ENCODE measurements at places on chromosomes 2 and 18.

GRCh38 chr2:71100195-71100964, 29.6 kb downstream of the MCEE start:
- DNase-seq: peak; percentile 15

DNA sequence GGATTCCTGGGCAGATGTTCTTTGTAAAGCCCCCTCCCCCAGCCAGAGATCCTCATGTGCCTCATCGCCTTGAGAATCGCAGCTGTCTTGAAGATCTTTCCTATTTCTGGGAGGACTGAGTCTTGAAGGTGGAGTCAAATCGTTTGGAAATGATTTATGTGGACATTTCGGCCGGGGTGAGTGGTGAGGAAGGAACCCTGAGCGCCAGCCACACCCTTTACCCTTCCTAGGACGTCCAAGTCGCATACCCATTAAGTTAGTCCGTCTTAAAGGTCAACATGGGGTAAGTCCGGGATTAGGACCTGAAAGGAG, 84.9 kb upstream of the ZCCHC2 start:
- DNase-seq: no peak

DNA sequence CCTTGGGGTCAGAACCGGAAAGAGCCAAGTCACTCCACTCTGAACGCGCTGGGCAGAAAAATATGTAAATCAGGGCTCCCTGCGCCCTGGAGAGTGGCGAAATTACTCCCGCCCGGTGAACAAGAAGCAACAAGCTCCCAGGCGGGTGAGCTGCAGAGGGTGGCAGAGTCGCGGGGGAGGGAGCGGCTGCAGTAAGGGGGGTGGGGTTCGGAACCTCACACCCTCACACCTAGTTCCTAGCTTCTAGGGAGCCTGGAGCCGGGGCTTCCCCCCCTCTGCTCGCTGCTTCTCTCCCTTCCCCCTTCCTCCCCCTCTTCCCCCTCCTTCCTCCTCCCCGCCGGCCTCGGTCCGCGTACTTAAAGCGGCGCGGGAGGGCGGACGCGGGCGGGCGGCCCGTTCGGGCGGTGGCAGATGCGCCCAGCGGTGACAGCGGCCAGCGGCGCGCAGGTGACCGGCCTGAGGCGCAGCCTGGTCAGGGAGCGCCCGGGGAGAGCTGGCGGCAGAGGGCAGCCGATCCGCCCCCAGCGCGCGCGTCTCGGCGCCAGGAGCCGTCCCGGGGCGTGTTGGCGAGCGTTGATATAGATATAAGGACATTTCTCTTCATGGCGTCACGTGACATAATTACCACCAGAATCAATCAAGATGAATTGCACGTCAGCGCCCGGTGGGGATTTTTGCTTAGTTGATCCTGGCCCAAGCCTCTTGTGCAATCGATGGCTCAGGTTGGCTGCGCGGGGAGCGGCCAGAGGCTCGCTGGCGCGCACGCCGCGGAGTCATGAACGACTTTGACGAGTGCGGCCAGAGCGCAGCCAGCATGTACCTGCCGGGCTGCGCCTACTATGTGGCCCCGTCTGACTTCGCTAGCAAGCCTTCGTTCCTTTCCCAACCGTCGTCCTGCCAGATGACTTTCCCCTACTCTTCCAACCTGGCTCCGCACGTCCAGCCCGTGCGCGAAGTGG, at the start of gene HOXD11:
Gene HOXD11 (plus strand): TSS at position 700 of the 959 bp plus-strand sequence. CDS start 76 bp downstream, at position 776.
- DNase-seq: no peak

GRCh38 chr2:11987151-11987550, 240.7 kb downstream of the LPIN1 start:
- DNase-seq: no peak

GRCh38 chr2:109685453-109685852, 71.3 kb downstream of the SOWAHC start:
- no peak for DNase-seq

DNA sequence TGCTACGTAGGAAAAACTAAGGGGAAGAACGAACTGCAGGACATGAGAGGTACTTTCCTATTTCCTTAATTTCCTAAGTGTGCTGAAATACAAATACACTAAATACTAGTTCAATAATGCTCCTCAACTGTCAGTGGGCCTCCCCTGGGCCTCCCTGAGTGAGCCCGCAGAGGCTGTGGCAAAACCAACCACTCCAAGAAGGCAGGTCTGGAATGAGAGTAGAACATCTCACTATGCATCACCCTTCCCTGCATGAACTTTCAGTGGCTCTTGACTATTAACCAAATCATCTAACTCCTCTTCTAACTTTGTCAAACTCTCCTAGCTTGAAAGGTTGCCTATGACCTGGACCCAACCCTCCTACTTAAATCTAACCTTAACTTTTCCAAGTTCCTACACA, 84.6 kb downstream of the THADA start:
- no peak for DNase-seq

GRCh38 chr2:232103140-232103737, 141.7 kb downstream of the DIS3L2 start:
- no peak for DNase-seq

- DNase-seq: no peak
These were observed 186.3 kb downstream of the TCF4 start for GRCh38 chr18:55401638-55402191.

- DNase-seq: no peak
These were observed 618.6 kb downstream of the ZEB2 start for GRCh38 chr2:143901185-143901842.

DNA sequence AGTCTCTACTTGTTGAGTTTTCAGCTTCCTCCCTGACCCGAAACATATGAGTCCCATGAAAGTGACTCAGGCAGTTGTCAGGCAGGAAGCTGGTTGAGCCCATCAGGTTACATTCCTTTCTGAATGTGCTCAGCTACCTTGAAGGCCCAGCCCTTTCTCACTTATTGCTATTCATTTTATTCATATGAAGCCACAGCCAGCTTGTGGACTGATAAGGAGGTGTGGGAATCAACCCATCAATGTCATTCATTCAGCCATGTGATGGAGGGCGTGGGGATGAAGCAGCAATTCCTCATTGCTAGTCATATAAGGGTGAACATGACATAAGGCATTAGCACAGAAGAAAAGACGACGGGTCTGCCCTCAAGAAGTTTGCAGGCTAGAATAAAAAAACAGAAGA, 5.3 kb upstream of the VPS4B start:
- DNase-seq: no peak

DNA sequence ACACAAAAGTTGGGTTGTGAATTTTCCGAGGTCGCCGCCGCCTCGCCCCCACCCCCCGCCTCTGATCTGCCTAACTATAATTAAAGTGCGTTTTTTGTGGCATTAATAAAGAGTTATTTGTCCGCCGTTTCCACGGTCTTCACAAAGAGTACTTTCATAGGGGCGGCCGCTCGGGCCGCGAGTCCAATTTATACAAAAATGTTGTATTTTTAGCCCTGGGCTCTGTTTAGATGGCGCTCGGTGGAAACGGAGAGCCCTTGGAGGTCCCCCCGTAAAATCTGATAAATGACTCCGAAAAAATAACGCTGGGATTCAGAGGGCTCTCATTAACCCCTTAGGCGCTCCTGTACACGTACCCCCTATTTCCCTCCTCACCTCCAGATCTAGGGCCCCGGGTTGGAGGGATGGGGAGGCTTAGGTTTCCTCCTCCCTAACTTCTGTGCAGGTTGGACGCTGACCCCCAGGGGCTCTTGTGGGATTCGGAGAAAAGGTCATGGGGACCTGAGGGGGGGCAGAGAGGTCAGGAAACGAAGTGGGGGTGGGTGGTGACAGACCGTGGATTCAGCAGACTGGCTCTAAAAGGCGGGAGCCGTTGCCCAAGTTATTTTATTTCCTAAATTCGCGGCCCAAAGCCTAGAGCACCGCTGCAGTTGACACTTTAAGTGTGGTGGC, 1.9 kb downstream of the CYP26B1 start:
- no peak for DNase-seq

GRCh38 chr2:141264848-141265247, 866.0 kb downstream of the LRP1B start:
- DNase-seq: no peak

DNA sequence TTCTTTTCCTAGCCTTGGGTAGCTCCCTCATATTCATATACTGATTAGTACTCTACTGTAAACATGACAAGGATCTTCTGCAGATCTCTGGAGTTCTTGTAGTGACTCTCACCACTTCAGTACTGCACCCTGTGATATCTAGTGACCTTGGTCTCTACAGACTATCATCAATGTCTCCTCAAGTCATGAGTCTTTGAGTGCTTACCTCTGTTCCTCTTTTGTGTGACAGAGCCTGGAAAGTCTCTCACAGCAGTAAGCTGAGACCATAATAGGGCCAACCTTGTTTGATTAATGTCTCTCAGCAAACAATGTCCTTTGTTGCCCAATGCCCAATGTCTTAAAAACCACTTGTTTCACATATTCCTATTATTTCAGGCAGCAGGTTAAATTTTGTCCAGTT, 34.2 kb upstream of the BAZ2B start:
- DNase-seq: no peak

Measured in GF-D8 (cell line).